Uterus (tissue), 4 donors: ENCODE measurements at places on chromosomes 5 and 9. TPM values are rescaled to one million over a fixed set of nuclear protein-coding genes. Genes with fewer than 3 reads are reported as not detected.

- no peak for DNase-seq
These were observed 319.5 kb downstream of the ARHGEF28 start for GRCh38 chr5:73945505-73945904.

DNA sequence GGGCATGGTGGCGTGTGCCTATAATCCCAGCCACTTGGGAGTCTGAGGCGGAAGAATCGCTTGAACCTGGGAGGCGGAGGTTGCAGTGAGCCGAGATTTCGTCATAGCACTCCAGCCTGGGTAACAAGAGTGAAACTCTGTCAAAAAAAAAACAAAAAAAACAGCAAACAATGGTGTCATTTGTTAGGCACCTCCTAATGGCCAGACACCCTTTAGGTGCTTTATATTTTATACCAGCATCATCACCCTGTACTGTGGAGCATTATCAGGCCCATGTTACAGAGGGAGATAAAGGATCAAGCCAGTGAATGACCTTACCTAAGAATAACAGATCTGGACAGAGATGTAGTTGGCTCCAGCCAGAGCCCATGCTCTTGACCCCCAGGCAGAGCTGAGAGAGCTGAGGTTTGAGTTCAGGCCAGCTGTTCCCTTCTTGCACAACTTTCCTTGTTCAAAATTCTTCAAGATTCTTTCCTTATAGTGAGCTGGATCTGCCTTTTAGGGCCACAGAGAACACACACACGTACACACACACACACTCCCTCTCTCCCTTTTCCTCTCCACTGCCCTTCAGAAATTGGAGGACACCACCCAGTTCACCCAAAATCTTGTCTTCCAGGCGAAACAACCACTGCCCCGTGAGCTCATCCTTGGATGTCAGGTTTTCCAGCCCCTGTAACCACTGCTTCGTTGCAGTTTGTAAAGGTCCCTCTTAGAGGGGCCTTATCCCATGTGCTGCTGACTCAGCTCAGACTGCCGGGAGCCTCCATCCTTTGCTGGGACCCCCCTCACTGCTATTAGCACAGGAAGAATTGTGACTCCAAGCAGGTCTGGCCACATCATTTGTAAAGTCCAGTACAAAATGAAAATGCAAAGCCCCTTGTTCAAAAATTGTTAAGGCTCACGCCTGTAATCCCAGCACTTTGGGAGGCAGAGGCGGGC, 10.4 kb upstream of the PTGES start:
- DNase-seq: peak; percentile 68

- no peak for DNase-seq
These were observed 51.8 kb upstream of the TEX48 start for GRCh38 chr9:114733816-114734215.

- DNase-seq: no peak
These were observed 541.1 kb downstream of the NR2F1-AS1 start for GRCh38 chr5:93039888-93040287.

GRCh38 chr5:126103868-126104267, 319.3 kb upstream of the GRAMD2B start:
- no peak for DNase-seq

ZDHHC11B gene
- 15.1 TPM for total RNA-seq

DNA sequence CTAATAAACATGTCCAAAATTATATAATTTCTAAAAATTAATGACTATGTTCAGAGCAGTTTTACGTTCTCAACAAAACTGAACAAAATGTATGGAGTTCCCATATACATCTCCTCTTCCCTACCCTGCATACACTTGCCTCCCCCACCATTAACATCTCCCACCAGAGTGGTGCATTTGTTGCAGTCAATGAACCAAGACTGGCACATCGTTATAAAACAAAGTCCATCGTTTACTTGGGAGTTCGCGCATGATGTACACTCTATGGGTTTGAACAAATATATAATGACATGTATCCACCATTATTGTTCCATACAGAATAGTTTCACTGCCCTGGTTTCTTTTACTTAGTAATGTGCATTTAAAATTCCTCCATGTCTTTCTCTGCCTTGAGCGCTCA, 130.1 kb downstream of the APBA1 start:
- no peak for DNase-seq

C5orf34 gene
- total RNA-seq: 7.7 TPM

HEXB gene
- total RNA-seq: 195 TPM

GRCh38 chr5:135029477-135030122, 4.4 kb downstream of the PITX1 start:
- DNase-seq: no peak

- no peak for DNase-seq
These were observed 41.3 kb upstream of the TAL2 start for GRCh38 chr9:105621001-105621400.

GRCh38 chr9:7947577-7947976, 148.0 kb upstream of the DMAC1 start:
- no peak for DNase-seq

DNA sequence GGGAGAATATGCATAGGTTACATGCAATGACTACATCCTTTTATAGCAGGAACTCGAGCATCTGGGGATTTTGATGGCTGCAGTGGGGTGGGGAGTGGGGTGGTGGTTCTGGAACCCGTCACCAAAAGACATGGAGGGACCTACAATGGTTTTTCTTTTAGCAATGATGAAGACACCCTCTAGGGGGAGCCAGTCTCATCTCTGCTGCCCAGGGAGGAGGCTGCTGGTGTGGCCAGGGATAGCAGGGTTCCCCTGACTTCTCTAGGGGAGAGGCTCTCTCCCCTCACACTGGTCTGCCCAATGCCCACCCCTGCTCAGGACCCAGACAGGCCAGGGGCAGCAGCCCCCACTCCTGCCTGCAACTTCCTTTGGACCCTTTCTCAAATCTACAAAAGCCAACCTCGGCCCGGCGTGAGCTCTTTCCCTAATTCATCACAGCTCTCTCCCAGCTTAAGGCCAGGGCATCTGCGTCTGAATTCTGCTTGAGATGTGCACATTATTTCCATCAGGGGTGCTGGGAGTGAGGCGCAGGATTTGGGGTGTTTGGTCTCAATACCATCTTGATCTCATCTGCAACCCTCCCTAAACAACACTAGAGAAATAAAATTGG, 73.6 kb upstream of the RETREG1 start:
- DNase-seq: no peak

GRCh38 chr9:106954558-106954957, 91.6 kb downstream of the ZNF462 start:
- no peak for DNase-seq

IFNA21 gene
- total RNA-seq: not detected

- no peak for DNase-seq
These were observed 13.3 kb downstream of the HMMR start for GRCh38 chr5:163473635-163474243.

NMUR2 gene
- not detected for total RNA-seq

DNA sequence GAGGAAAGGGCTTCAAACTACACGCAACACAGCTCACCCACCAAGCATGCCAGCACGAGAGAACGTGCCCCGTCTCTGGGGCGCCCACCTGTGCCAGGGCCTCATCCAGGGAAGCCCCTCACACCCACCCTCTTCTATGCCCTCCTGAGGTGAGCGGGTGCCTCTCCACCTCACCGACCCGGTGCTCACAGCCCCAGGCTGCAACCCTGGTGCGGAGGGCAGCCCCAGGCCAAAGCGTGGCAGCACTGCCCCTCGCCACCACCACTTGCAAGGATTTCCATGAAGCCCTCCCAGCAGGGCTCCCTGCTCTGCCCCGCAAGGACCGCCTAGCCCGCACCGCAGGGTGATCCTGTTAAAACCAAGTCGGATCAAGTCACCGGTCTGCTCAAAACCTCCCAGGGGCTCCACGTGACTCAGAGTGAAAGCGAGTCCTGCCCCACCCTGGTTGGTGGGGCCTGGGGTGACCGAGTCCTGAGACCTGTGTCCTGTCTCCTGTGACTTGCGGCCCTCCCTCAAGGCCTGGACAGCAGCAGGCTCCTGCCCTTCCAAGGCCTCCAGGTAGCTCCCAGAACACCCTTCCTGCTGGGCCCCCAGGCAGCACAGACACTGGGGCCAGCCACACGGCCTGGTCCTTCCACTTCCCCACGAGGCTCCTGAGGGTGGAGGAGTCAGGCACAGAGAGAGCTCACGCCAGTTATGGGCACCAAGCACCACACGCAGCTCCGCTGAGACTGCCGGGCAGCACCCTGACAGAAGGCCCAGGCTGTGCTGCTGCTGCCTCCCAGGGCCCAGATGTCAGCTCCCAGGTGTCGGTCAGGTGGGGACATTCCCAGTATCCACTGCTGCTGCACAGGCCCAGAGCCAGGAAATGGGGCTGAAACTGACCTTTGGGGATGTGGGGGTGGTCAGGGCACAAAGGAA, 12.7 kb downstream of the BRD3 start:
- no peak for DNase-seq

- no peak for DNase-seq
These were observed 35.6 kb upstream of the ANKRD33B start for GRCh38 chr5:10528056-10528816.

GRCh38 chr5:171261361-171261760, 47.7 kb upstream of the TLX3 start:
- DNase-seq: no peak

HAVCR2 gene
- 2.3 TPM for total RNA-seq

BARHL1 gene
- total RNA-seq: not detected

- DNase-seq: peak; percentile 61
These were observed 64.9 kb upstream of the OSMR start for GRCh38 chr5:38780945-38781344.

DNA sequence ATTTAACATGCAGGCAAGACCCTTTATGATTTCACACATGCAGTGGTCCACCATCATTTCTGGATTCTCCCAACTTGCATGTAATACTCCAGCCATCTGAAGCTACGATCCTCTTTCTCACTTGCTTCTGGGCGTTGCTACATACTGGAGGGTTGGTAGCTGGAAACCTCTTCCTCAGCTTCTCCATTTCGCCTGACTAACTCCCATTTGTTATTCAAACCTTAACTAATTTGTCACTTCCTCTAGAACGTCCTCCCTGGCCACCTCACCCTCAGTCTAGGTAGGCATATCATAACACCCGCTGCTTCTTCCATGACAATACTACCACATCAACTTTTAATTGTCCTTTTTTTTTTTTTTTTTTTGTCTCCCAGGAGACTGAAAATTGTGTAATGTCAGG, 72.6 kb upstream of the EQTN start:
- no peak for DNase-seq

DNA sequence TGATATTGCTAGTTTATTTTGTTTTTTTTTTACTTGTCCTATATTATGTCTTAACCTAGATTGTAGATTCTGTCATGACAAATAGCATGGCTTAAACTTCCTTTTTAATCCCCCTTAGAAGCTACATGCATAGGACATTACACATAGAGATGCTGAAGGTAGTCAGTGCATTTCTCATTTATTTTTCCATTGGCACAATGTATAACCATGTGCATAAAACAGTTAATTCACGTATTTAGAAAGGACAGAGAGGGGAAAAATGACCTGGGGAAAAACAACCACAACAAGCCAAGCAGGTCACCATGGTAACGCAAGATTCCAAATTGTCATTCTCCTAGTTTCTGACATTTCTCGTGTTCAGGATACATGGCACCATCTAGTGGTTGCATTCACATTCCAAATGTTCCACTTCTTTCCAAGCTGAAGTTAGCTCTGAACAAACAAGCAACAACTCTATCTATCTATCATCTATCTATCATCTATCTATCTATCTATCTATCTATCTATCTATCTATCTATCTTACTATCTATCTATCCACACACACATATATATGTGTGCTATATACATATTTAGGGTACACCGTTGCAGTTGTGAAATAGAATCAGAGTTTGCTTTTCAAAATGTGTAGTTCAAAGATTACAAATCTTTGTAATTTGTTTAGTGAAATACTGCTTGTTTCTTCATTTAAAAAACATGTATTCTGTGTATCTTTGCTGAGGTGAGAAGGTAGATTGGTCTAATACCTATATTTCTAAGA, 487.2 kb upstream of the ST8SIA4 start:
- DNase-seq: no peak

- no peak for DNase-seq
These were observed 91.8 kb downstream of the RAB3C start for GRCh38 chr5:58674711-58675110.

MEIKIN gene
- total RNA-seq: not detected

MPDZ gene
- 74.0 TPM for total RNA-seq

SOX30 gene
- not detected for total RNA-seq

SLC36A2 gene
- total RNA-seq: not detected

DNA sequence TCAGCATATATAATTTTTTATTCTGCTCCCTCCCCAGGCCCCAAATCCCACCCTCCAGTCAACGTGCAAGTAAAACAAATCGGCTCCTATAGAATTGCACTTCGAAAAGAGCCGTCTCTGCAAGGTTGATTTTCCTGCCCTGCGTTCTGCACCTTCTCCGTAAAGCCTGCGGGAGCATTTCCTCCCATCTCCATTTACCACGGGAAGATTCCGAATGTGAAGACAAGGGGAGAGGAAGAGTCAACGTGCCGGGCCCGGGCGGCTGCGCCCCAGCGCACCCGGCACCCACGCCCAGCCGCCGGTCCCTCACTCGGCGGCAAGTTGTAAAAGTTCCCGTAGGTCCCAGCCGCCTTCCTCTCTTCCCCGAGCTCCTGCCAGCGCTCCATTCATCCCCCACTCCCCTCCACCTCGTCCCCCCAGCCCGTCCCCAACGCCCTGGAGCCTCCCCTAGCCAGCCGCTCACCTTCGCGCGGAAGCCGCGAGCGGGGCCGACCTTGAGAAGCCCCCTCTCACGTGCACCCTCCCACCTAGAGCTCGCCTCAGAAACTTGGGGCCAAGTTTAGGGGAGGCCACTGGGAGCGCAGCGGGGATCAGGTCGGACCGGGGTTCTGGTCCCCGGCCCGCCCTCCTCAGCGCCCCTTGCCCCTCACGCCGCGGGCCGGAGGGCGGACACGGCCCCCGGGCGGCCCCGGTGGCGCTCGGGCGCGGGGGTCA, 431 bp downstream of the BNC2 start:
- no peak for DNase-seq

PCDHGA5 gene
- total RNA-seq: 11.5 TPM

GRCh38 chr9:133489253-133490190, 10.6 kb upstream of the SLC2A6 start:
- no peak for DNase-seq

PPP2R2B gene
- total RNA-seq: 2.0 TPM

- no peak for DNase-seq
These were observed 36.7 kb upstream of the KCNIP1 start for GRCh38 chr5:170466988-170467707.

DNA sequence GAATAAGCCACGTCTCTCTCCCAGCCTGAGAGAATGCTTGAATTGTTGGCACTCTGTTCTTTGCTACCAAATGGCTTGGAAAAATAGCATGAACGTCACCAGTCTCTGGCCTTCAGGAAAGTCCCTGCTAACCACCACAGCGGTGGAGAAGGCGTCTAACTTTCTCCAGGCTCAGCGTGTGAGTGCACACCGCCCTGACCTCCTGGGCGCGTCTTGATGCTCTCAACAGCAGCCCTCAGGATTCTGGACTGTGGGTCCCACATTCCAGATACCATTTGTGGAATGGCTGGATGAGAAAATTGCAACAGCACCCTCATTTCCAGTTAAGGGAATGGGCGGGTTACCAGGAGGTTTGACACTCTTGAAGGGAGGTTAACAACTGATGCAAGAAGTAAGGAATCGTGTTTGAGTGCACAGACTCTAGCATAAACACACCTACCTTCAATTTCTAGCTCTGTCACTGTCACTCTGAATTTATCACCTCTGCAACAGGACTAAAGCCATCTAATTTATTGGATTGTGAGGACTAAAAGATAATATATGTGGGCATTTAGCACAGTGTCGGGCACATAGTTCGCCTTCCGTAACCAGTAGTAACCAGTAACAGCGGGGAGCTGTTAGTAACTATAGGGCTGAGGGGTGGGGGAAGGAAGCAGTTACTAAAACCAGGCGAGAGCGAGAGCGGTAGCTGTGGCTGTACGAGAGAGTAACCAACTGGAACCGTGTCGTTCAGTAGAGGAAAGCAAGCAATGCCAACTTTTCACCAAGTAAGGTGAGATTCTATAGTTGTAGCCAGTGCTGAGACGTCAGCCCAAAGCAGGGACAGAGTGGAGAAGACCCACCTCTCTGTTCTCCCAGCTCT, 807 bp upstream of the PLGRKT start:
- no peak for DNase-seq

ZBTB34 gene
- total RNA-seq: 30.3 TPM
